ENCODE measurements at places on chromosomes 5 and 9.
A peak's percentile ranks its signal among the peaks of the same experiment; 100 is the strongest.

GRCh38 chr5:43973318-43973717 lies 370.3 kb downstream of the NNT start:
- no peak for DNase-seq

DNA sequence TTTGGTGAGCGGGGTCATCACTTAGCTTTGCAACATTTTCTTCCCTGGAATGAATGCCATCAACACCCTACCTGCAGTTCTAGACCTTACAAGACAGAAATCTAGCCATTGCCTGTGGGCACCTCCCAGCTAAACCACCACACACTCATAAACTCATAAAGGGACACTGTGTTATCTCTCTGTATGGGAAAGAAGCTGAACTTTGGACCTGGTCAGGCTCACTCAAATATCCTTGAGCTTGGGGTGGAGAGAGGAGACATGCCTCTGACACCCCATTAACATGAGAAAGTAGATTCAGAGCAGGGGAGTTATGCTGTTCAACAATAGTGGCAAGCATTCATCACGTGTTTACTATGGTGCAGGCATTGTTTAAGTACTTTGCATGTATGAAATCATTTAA lies 205.6 kb downstream of the ZNF462 start:
- DNase-seq: no peak

- DNase-seq: no peak
Observed at GRCh38 chr5:157820593-157821252, 38.2 kb downstream of the CLINT1 start.

DNA sequence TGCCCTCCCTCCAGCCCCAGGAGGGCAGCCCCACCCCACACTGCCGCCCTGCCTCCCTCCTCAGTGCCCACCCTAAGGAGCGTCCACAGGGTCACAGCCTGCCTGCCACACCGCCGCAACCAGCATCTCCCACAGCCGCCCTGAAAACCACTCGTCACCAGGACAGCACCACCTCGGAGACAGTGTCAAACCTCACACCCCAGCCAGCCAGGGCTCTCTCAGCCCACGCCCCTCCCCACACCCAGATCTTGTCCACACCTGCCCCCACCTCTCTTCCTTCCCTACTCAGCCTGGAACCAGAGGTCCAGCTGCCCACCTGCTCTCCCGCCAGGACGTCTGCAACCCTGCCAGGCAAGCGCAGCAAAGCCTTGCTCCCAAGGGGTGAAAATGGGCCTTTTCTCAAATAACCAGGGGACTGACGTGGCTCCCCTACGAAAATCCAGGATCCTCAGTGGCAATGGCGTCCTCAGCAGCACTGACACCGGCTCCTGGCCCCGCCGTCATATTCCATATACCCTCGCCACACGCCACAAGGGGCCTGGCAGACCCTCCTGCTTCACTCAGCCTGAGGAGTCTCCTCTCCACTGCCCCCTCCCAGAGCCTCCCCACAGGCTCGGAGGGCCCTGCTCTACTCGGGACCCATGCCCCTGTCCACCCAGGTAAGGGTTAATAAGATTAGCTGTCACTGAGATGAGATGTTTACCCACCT lies 71.0 kb upstream of the ADAMTS2 start:
- no peak for DNase-seq

- DNase-seq: no peak
Observed at GRCh38 chr9:127458921-127459320, 7.6 kb downstream of the LRSAM1 start.

- no peak for DNase-seq
Observed at GRCh38 chr9:114371343-114371944, 16.3 kb downstream of the AKNA start.

DNA sequence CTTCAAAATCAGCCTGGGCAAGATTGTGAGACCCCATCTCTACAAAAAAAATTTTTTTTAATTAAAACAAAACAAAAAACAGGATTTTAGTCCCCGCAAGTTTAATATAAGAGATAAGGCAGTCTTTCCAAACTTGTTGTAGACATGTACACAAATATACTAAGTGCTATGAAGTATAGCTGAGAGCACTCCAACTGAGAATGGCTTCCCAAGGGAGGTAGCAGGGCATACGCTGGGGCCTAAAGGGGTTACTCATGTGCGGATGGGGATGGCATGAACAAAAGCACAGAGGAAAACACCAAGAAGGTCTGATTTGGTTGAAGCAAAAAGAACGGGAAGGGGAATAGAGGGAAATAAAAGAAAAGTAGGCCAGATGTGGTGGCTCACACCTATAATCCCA lies 21.1 kb downstream of the SAR1B start:
- DNase-seq: no peak

DNA sequence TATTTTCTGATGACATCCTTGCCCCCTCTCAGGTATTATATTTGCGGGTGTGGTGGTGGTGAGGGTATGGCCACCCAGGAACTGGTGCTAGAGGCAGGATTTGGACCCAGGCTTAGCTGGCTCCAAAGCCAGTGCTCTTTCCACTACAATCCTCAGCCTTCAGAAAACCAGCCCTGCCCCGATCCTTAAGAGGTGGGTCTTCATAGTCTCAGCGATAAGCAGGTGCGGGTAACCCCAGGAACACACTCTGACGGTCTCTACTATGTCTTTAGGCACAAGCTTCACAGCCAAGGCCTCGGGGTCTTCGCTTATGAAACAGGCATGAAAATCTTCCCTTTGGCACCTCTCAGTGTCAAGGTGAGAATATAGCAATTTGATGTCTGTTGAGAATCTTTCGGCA lies 169.3 kb downstream of the FGF18 start:
- DNase-seq: no peak

- DNase-seq: no peak
Observed at GRCh38 chr9:106560540-106560939, 302.4 kb upstream of the ZNF462 start.

DNA sequence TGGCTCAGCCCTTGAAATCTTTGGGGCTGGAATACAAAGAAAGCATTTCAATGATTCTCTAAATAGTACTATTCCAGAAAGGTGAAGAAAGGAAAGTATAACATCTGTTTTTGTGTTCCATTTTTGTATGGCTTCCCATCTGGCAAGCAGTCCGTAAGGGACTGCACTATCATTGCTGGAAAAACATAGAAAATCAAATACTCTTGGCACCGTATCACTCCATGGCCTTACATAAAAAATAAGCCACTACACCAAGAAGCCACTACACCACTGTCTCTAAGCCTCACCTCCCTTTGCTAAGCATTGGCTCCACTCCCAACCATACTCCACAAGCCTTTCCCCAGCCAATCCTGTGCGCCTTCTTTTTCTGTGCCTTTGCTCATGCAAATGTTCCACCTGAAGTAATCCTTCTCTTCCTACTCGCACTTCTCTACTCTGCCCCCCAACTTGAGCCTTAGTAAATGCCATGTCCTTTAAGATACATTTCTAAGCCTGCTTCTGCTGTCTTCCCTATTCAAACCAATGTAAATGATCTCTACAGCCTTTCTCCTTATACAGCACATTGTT lies 454.6 kb upstream of the TUSC1 start:
- peak; percentile 46 for DNase-seq

GRCh38 chr9:76257311-76257710 lies 136.9 kb downstream of the RFK start:
- peak; percentile 38 for DNase-seq

DNA sequence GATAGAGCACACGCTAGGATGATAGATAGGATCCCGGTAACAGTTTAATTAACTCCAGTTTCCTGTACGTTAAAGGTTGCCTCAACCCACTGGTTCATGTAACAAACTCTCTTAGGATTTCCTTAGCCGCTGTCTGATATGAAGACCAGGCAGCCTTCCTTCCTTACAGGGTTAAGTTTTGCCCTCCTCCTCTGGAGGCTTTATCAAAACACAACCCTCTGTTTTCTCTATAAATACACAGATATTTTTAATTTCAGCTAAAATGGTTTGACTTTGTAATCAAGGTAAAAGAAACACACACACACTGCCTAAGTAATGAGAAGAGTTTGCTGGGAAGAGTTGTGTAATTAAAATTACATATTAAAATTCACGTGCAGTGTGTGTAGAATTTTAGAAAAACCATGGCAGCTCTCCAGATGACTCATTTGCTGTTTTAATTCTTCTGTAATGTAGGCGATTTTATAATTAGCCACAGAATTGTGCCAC lies 369.8 kb downstream of the CSNK1G3 start:
- DNase-seq: no peak

DNA sequence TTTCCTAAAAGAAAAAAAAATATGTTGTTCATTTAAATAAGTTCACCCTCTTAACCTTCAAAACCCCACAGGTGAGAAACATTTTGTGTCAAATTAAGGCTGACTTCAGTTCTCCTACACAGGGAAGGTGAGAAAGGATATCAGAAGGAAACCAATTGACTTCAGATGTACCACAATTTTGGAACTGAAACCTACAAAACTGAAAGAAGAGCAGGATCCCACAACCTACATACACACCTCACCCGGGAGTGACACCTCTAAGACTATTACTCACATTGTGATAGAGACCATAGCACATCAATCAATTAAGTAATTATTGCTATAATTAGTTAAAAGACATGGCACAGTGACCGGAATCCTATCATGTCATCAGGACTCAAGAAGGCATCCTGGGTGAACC lies 47.0 kb downstream of the RASEF start:
- DNase-seq: no peak

DNA sequence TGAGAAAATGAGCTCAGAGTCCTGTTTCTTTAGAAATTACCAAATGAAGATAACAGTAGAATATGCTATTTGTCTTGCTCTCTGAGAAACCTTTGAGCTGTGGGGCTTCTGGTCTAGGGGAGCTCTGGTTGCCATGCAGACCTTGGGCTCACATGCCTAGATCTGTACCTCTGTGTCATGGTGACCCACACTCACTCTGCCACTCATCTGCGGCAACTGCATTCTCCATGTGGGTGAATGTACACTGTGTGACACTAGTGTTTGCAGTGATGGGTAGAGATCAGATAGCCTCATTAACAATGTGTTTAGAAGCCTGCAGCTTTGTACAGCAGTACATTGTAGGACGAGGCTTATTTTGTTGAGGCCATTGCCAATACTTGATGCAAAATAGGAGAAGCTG lies 521.2 kb downstream of the CHSY3 start:
- no peak for DNase-seq
